NCI-H1436 (cell line): ENCODE measurements at places on chromosomes 12 and 14.

GRCh38 chr14:57897144-57897748 is 31.4 kb upstream of the SLC35F4 start:
- DNase-seq: no peak

- peak; percentile 67 for DNase-seq
Measured at GRCh38 chr12:114894076-114894475, 210.1 kb upstream of the TBX3 start.

GRCh38 chr14:35985474-35986218 is 159.5 kb downstream of the BRMS1L start:
- no peak for DNase-seq

DNA sequence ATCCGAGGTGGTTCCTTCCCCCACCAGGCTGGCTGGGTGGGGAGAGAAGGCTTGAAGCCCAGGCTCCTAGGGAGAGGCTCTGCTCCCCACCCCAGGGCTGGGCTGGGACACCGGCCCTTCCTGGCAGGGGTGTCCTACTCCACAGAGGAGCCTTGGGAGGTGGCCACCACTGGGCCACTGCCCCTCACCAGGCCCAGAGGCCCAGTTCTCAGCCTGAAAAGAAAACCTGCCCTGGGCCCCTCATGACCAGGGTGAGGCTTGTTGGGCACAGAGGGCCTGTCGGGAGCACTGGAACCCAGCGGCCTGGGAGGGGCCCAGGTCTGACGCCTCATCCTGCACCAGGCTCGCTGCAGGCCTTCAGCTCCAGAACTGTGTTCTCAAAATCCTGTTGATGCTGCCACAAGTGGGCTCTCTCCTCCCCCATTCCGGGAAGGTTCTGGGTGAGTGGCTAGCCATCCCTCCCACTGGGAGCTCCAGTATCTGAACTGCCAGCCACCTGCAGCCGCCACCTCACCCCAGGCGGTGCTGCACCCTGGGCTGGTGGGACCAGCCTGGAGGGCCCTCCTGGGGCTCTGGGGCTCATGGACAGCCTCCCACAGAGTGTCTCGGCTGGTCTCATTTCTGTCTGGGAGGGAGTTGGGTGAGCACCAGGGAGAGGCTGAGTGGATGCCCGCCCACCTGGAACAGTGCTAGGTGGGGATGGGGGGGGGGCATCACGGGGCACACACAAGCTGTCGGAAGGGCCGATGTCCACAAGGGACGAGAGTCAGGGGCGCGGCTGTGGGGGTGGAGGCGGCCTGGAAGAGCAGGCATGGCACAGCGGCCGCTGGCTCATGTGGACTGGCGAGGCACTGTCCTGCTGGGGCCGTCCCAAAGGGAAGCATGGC is 11.8 kb downstream of the BAG5 start:
- DNase-seq: no peak

DNA sequence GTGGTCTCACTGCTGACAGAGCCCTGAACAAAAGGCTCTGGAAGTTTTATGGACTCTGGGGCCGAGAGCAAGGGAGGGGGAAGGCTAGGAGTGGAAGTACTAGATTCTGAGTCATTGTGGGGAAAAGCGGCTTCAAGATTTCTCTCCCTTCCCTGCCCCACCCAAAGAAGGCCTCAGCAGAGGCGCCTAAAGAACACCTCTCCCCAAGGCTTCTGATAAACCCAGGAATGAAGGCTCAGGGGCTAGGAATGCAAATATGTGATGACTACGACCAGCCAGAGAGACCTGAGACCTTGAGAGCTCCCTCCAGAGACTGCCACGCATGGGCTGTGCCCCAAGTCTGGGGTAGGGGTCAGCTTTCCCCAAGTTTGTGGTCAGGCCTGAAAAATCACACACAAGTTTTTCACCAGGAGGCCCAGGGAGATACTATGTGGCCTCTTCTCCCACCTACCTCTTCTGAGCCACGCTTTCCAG is 130.7 kb upstream of the HIF1A start:
- DNase-seq: no peak

DNA sequence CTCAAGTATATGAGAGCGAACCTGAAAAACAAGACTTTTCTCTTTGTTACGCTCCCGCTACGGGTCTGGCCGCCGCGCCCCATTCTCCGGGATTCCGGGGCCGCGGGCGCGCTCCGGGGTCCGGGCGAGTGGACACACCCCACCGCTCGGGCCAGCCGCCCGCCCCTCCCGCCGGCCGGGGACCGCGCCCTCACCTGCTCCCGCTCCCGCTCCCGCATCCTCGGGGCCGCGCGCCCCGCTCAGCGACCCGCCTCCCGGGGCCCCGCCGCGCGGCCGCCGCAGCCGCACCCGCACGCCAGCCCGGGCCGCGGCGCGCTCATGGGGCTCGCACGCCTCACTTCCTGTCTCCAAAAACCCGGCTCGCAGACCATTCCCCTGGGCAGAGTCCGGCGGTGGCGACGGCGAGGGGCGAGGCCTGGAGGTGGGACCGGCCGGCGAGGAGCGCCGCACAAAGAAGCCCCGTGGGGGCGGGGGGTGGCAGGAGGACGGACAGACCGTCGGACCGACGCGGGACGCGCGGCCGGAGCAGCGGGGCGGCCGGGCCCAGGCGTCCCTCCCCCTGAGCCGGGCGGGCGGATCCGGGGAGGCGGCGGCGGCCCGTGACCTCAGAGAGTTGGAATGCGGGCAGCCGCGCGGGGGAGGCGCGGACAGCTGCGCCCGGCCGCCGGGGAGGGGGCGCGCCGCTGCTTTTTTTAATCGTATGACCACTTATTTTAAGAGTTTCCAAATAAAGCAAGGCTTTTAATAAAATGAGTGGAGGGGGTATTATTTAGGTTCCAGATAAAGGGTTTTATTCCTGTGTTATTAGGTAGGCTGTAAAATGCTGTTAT is at the start of gene PTPN21:
Gene PTPN21, minus strand, starts transcription at position 551 of the 830 bp plus-strand sequence. CDS start 4,590 bp downstream, outside the sequence.
- DNase-seq: no peak

DNA sequence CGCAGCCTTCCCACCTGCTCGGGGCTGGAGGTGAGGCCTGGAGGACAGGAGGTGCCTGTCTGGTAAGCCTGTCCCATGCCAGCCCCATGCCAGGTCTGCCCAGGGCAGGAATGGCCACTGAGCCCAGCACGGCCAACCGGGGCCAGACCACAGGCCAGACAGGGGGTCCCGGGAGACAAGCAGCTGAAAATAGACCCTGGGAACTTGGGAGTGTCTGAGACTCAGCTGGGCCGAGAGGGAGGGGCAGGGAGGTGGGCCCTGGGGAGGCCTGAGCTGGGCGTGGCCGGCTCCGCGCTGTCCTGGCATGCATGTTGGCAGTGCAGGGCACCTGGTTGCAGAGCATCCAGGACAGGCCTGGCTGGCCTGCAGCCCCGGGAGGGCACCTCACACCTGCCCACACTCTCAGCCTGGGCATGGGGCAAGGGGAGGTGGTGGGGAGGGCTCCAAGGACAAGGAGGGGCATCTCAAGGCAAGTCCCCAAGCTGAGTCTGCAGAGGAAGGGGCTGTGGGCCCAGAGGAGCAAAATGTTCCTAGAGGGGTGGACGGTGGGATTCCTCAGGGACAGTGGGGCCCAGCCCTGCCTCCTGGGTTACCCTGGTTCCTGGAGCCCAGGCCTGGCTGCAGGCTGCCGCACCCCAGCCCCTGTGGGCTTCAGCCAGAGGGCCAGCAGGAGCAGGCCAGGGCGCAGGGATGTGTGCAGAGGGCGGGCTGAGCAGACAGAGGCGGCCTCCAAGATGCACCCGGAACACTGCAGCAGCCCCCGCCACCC is 3.2 kb upstream of the CRIP1 start:
- no peak for DNase-seq

GRCh38 chr14:64703395-64704142 is 655 bp upstream of the PLEKHG3 start:
- no peak for DNase-seq

DNA sequence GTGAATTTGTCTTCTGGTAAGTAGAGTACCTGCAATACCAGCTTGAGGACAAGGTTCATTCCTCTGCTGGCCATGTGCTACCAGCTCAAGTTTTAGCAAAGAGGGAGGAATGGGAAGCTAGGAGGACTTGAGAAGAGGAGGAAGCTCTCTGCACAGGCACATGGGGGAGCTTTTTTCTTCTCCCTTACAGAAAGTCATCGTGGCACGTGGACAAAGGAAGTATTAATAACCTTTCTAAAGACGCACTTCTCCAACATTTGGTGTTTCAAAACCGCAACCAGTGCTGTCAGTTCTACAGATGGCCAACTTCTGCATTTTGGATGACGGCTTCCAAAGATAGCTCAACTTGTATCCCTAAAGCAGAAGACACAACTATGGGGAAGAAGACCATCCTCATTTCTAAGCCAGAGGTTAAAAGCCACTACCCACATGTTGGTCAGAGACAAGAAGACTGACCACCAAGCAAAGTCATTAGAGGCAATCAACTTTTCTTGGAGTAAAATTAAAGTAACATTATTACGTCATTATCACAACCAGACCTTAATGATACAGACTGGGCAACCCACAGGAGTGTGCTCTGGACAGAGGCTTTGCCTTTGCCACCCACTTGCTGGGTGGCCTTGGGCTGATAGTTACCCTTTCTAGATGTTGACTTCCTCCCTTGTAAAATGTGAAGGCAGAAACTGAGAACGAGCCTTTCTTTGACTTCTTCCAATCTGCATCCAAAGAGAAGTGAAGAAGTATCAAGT is 12.3 kb upstream of the TMED10 start:
- DNase-seq: no peak

- no peak for DNase-seq
Measured at GRCh38 chr12:50222275-50222783, 55.2 kb upstream of the CERS5 start.
